ENCODE measurements at places on chromosomes 2 and 18.

- DNase-seq = no peak
Measured at GRCh38 chr2:71678874-71679273, 225.5 kb downstream of the DYSF start.

GRCh38 chr2:33595385-33595784, 3.7 kb downstream of the FAM98A start:
- DNase-seq = no peak

DNA sequence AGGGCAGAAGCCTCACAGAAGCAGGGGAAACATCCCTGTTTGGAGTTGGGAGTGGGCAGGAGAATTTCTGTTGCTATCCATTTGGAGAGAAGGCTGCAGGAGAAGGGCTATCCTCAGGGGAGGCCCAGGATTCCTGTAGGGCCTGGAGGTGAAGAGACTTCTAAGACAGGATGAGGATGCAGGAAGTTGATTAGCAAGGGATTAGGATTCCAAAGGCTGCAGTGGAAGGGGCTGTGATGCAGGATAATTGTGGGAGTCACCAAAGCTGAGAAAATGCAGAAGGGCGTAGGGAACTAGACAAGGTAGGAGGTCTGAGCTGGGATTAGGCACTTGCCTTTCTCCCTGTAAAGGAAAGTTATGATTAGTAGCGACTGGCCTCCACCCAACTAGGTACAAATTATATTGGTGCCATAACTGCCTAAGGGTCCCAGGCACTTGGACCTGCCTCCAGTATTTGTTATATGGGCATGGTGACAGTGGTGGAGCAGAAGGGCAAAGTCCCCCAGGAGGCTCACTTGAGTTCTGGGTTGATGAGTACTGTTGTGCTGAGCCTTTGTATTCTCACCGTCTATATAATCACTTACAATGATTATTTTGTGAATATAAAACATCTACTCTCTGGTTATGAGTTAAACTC, 96.4 kb upstream of the MSTN start:
- no peak for DNase-seq

- DNase-seq = no peak
Measured at GRCh38 chr18:70931942-70932814, 643.3 kb downstream of the SOCS6 start.

- peak; percentile 57 for DNase-seq
Measured at GRCh38 chr2:74439803-74440377, 1.8 kb downstream of the RTKN start.

DNA sequence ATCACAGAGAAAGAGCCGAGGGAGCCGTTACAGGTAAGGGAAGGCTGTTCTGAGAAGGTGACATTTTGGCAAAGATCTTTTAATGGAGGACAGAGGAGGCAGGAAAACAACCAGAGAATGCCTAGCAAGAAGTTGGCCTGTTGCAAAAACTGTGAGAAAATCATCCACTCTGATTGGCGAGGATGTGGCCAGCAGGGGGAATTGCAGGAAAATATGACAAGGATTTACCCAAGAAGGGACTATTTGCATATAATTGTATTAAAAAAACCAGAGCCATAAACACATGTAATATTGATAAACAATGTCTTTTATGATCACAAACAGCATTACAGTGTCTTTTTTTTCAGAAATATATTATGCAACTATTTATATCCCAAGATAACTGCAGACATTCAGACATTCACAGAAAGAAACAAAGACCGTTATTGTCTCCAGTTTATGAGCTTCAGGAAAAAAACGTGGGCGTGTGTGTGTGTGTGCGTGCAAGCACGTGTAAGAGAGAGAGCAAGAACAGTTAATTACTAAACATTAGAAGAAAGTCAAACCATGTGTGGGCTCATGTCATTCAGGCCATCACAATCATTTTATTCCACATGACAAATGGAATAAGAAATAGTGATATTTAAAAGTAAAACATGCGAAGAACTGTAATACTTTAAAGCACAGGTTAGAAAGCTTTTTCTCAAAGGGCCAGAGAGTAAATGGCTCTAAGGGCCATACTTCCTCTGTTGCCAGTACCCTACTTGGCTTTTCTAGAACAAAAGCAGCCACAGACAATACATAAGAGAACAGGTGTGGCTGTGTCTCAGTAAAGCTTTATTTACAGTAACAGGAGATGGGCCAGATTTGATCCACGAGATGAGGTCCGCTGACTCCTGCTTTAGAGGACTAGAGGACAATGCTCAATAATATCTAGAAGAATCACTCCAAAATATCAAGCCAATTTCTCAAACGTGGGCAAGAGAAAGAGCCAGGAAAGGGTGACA, 324.1 kb downstream of the DLGAP1 start:
- no peak for DNase-seq

GRCh38 chr2:10300328-10300920, 2.3 kb upstream of the HPCAL1 start:
- no peak for DNase-seq

DNA sequence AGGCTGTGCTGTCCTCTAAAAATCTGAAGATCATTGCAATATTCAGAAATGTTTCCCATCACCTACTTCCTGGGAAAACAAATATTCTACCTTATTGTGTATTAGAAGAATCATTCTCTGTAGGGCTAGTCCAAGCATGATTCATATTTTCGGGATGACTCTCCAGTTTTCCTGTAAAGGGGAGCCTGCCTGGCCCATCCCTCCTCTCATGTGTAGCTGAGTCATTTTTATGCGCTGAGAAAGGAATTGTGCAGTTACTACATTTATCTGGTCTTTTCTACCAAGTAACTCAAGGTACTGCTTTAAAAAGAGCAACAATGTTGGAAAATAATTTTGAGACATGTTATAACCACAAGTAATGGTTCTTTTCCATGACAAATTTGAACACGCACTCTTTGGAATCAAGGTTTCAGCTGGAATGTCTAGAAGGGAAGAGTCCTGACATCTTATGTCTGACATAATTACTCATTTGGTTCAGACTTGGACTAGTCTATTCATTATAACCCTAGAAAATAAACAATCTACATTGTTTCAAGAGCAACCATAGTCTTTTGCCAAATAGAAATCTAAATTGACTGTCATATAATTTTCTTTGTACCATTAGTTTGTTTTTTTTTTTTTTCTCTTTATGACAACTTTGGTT, 6.6 kb downstream of the DSG3 start:
- DNase-seq = peak; percentile 47

- no peak for DNase-seq
Measured at GRCh38 chr18:73164430-73164829, 296.6 kb upstream of the NETO1 start.

- no peak for DNase-seq
Measured at GRCh38 chr2:201234663-201235135, 25.6 kb upstream of the CASP8 start.

GRCh38 chr2:6412533-6413091, 453.1 kb downstream of the CMPK2 start:
- no peak for DNase-seq

DNA sequence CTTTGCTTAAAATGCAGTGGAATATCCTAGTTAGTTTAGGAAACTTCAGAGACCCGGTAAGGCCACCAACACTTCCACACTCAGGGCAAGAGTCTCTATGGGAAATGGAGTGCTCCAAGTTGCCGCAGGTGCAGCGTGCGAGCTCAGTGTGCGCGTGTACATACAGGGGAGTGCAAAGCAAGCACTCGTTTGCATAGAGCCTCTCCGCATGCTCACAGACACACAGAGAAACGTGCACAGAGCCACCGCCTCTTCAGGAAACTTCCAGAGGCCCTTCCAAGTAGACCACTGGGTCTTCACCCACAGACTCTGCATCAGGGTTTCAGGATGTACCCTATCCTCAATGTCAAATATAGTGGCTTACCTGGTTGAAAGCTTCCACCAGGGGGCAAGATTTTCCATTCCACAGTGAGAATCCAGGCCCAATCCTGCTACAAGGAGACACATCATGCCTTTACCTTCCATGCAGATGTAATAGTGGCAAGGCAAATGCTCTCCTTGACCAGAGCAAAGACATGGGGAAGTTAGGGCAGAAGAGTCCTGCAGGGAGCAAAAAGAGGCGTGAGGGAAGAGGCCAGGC, 513.0 kb upstream of the MYT1L start:
- DNase-seq = no peak

GRCh38 chr18:65606551-65607130, 144.2 kb upstream of the CDH7 start:
- DNase-seq = no peak
